ENCODE measurements at places on chromosomes 2 and 18.

- DNase-seq, result no peak
Observed at GRCh38 chr2:64062840-64063239, 43.6 kb upstream of the VPS54 start.

GRCh38 chr2:52500561-52500960, 1267.0 kb upstream of the CHAC2 start:
- DNase-seq, result no peak

DNA sequence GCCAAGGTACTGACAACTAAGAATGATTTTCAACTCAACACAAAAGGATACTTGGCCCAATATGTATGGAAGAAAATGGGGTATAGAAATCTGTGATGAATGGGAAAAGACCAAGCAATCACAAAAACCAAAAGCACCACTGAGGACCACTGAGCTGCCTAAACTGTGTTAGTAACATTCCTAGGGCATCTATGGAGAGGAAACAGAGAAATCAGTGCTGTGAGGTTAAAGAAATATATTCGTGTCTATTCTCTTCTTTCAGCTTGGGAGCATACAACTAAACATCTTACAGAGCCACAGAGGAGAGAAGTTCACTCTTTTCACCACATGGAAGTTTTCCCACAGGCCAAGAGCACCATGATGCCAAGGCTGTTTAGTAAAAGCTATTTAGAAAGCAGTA, 47.3 kb upstream of the CALCRL start:
- no peak for DNase-seq

GRCh38 chr2:132670496-132671150, 618 bp upstream of the LYPD1 start:
- no peak for DNase-seq

DNA sequence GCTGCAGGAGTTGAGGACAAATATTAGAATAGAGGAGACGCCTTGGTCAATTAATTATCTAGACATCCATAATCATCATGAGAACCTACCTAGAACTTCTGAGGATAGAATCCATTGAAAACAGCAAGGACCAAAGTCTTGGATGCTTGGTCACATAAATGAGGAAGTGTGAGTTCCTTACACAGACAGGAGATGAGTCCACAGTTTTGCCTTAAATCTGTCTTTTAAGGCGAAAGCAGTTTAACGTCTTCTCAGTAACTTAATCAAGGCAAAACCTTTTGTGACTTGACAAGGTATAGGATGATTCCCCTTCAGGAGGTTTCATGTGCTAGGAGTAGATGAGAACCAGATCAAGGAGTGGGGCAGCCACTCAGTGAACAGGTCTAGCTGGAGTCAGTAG, 1783.2 kb upstream of the CELF4 start:
- DNase-seq, result no peak

DNA sequence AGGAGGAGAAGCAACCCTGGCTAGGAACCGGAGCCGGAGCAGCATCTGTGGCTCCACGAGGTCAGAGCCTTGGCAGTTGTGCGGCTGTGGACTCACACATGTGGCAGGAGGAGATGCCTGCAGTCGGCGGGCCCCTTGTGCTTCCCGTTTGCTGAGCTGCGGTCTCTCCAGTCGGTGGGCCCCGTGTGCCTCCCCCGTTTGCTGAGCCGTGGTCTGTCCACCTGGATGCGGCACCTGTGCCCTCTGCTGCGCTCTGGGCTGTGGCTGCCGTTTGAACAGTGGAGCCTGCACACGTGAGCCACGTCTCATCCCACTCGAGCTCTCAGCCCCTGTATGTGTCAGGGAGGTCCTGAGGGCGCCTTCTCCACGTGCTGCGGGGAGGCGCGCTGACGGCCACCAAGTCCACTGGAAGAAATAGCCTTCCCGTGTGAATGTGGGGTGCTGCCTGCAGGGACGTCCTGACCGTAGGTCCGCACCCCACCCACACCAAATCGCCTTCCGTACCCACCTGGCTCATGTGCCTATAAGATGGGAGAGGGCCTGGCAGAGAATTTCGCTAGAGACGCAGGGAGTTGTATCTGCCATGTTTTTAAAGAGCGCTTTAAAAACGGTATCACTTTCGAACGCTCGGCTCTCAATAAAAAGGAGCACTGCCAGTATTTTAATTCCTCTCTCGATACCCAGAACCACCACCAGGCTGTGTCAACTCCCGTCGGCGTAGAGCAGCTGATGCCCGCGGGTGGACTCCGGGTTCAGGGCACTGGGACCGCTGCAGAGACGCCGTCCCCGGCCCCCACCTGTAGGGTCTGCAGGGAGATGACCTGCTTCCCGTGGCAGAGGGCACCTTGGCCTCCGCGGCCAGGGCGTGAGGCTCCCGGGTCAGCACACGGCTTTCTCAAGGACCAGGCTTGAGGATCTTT, 117.0 kb downstream of the NFATC1 start:
- no peak for DNase-seq

DNA sequence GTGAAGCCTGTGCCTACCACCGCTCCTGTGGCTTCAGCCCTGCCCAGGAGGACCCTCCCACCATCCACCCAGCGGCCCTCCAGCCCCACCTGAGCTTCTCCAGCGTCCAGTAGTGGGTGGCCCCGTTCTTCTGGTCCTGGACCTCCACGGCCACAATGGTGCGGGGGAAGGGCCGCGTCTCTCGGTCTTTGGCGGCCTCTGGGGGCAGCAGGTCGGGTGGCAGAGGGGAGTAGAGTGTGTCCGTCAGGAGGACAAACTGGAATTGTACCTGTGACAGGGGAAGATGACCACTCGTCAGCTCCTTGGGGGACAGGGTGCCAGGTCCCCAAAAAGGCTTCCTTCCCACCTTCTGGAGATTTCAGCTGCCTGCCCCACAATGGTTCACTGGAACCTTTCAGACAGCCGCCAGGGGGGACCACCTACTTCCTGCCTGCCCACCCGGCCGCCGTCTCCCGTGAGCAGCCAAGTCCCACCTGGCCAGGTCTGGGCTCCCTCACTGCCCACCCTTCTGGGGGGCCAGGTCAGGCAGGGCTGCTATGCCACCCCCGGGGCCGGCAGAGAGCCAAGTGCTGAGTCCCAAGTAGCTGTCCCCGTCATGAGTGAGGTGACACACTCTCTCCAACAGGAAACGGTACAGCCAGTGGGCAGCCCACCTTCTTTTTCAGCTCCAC, 59.3 kb downstream of the KIF1A start:
- DNase-seq, result no peak

DNA sequence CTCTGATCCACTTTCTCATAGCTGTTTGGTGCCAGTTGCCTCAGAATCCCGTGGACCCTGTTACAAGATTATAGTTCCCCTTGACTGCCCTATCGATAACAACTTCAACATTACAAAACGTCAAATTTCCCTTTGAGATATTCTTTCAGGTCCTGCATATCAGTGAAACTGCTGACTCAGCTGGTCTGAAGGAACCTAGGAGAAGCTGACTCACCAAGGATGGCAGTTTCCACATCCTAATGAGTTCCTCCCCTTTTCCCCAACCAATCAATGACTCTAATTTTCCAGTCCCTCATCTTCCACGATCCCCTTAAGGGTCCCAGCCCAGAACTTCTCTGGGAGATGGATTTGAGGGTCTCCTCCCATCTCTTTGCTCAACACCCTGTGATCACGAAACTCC, 27.6 kb upstream of the GNAL start:
- no peak for DNase-seq

DNA sequence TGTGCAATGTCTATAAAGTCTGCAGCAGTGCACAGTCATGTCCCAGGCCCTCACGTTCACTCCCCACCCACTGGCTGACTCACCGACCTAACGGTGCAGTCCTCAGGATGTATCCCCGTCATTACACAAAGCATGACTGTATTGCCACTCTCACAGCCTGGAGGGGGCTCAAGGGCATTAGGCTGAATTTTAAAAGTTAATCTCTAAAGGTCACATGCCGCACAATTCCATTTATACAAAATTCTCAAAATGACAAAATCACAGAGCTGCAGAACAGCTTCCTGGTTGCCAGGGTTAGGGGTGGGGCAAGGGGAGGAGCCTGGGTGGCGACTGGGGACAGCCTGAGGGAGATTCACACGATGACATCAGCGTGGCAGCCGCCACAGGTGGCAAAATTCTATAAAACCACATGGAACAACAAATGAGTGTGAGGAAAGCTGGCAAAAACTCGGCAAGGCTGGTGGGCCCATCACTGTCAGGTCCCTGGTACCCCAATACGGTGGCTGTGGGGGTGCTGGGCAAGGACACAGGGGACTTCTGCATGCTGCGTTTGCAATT, 97.6 kb downstream of the NDUFA10 start:
- DNase-seq, result no peak

GRCh38 chr2:239735829-239736357, 289.2 kb downstream of the NDUFA10 start:
- no peak for DNase-seq

GRCh38 chr2:810397-810796, 133.2 kb upstream of the TMEM18 start:
- no peak for DNase-seq

DNA sequence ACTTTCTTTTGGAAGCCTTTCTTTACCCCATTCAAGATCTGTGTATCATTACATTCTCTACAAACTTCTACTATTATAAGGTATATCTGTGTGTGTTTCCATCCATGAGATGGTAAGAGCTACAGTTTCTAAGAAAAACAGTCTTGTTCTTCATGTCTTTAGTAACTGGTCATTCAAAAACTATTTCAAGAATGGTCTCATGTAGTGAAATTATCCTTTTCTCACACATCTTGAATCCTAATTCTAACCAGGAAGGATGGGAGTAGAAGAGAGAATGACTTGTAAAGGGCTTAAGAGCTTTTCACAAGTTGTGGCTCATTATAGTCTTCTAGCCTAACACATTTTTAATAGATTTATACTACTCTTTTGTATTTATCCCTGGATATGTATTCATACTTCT, 47.3 kb downstream of the ROCK1 start:
- no peak for DNase-seq

GRCh38 chr18:23776306-23776705, 87.1 kb downstream of the LAMA3 start:
- no peak for DNase-seq

DNA sequence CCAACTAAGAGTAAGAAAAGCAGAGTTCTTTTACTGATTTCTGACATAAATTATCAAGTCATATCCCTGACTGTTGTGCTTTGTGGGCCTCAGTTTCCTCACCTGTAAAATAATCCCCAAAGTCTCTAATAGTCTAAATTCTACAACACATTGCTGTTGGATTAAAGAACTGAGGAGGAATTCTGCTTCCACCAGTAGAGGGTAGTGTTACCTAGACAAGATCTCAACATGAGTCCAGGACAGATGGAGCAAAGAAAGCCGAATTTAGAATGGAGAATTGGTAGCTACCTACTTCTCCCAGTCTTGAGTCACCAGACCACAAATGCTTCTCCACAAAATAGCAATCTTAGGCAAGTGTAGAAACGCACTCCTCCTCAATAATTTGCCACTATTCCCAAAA, 462.5 kb upstream of the FSHR start:
- DNase-seq, result no peak

DNA sequence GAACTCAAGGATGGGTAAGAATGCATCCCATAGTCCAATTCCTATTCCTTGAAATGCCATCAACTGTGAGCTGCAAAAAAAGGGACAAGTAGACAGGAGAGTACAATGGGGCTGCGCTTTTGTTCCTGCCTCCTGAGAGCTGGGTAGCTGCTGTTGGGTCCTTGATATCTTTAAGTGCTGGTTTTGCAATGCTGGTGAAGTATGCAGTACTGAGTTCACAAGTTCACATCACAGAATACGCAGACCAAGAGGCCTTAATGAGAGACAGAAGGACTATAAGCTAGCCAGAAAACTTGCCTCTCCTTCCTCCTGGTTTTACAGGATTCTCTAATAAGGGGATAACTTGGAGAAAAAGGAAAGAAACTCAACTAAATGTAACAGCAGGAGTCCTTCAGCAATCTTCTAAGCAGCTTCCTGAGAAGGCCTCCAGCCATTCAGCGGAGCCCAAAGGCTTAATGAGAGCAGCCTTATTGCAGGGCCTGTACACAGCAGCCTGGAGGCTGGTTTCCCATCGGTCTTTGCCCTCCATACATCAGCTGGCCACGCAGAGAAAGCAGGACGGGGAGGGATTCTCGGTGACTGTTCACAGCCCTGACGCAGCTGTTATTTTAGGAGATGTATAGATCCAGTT, 293.1 kb downstream of the CDCA7 start:
- DNase-seq, result no peak

GRCh38 chr2:62939735-62940491, 110.7 kb upstream of the OTX1 start:
- no peak for DNase-seq

DNA sequence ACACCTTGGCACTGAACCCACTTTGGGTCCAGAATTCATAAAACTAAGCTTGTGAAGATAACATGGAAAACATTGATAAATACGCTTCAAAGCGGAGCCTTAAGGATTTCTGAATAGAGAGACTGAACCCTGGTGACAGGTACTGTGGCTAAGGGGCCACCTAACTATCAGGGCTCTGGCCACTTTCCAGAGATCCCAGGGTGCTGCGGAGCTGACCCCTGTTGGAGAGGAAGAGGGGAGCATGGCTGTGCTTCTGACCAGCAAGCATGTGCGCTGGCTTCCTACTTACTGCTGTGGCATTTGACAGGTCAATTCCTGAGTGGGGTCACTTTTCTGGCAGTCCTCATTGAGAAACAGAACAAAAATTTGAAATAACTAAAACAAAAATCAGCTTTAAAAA, 228.3 kb downstream of the NAPG start:
- no peak for DNase-seq

DNA sequence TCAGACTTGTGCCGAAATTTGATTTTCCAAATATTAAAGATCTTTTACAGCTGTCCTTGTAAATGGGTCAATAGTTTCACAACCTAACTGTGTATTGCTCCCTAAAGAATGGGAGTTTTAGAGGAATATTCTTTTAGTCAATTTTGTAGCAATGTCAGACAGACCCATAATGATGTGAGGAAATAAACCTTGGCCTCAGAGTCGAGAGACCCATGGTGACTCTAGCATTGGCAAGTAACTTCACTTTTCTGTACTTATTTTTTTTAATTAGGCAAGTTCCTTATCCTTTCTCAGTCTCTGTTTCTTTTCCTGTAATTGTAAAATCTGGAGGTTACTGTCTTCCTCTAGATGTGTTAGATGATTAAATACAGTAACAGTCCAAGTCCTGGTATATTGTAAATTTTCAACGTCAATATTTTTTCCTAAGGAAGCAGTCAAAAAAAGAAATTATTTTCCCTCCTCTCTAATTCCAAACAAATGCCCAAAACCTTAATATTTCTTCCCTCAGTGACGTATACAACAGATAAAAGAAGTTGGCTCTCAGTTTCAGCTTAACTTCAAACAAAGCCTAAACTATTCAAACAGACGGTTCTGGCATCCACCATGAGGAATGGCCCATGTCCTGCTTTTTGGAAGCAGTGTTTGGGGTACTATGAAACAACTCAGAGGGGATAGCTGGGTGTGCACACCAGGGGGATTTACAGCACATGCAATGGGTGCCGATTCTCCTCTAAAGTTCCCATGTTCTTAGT, 466.7 kb downstream of the TNS1 start:
- DNase-seq, result no peak
